ENCODE measurements at places on chromosomes 11 and 22.

DNA sequence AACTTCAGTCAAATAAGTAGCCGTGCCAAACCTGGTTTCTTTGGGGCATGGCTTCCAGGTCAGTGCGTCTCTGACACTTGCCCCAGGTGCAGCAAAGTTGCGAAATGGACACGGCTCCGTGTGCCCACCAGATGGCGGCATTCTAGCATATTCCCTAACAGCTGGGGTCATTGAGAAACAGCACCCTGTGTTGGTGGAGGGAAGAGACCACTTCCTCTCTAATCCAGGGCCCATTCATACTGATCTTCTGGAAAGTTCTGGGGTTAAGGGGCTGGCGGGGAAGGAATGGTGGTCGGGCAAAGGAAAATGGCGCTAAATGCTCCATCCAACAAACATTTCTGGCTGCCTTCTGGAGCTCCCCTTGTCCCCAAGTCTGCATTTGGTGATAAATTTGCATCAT lies 141.2 kb upstream of the TIMP3 start:
- DNase-seq = peak; percentile 39

GRCh38 chr11:120774591-120775386 lies 249.1 kb upstream of the TBCEL start:
- DNase-seq = no peak

DNA sequence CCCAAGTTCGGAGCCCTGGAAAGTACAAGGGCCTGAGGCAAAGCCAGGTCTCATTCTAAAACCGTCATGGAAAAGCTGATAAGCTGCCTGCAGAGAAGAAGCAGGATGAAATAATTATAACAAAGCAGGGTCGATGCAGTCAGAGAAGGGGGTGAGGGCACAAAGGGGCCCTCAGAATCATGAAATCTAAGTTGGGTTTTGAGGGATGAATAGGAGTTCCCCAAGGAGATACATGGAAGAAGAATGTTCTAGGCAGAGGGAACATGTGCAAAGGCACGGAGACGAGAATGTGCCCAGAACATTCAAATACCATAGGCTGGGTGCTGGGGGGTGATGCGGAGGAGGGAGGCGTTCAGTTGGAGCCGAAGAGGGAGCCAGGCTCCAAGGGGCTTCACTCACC lies 25.0 kb downstream of the IGLL1 start:
- DNase-seq = no peak

- no peak for DNase-seq
Measured at GRCh38 chr11:9753021-9753420, 89.1 kb downstream of the SWAP70 start.

DNA sequence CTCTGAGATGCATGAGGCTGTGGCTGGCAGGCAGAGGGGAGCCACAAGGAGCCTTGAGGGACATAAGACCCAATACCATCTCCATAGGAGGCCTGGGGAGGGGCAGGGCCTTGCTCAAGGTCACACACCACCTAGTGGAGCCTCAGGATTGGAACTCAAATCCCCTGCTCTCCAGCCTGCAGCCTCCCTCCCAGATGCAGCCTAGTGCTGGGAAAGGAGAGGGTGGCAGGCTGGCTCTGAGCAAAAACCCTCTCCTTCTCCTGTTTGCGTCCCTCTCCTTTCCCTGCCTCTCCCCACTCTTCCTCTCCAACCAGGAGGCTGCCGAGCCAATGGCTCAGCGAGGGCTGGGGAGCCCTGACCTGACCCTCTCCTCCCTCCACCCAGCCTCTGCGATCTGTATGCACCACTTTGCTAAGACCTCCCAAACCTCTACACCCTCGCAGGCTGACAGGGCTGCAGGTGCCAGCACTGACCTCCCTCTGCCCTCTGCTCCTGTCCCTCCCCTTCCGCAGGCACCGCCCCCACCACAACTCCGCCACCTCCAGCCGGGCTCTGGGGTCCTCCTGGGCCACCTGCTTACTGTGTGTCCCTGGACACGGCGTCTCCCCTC lies 14.7 kb downstream of the IGLL1 start:
- DNase-seq = peak; percentile 8

- DNase-seq = no peak
Measured at GRCh38 chr11:35501776-35502175, 23.6 kb downstream of the PAMR1 start.

GRCh38 chr11:12864316-12865156 lies 144.6 kb upstream of the RASSF10 start:
- peak; percentile 99 for DNase-seq
